Fibroblast of the aortic adventitia (primary cell): ENCODE measurements at places on chromosomes 3 and 15. TPM values are rescaled to one million over a fixed set of nuclear protein-coding genes. Genes with fewer than 3 reads are reported as not detected.

UPK1B gene
- 0.09 TPM in 1 of 2 replicates, not detected in the other for total RNA-seq

FSIP1 gene
- total RNA-seq = 1.4 and 4.2 TPM in 2 replicates

SKOR1 gene
- total RNA-seq = 0.08 and 0.09 TPM in 2 replicates

IQCH gene
- total RNA-seq = 0.74 and 3.6 TPM in 2 replicates

HTR3E gene
- total RNA-seq = not detected in 2 replicates

GOLGA6L7 gene
- total RNA-seq = not detected in 2 replicates

HAUS2 gene
- total RNA-seq = 41.4 and 41.5 TPM in 2 replicates

GOLGA6B gene
- not detected in 2 replicates for total RNA-seq

ZMYND10 gene
- 0.81 and 0.82 TPM in 2 replicates for total RNA-seq

GOLGA6L4 gene
- total RNA-seq = 0.08 and 1.2 TPM in 2 replicates

PEX5L gene
- total RNA-seq = 0.27 and 1.7 TPM in 2 replicates

TRIM71 gene
- not detected in 2 replicates for total RNA-seq

TMEM207 gene
- not detected in 2 replicates for total RNA-seq

PYDC2 gene
- not detected in 2 replicates for total RNA-seq

HIGD1A gene
- total RNA-seq = 75.1 and 163 TPM in 2 replicates

APEH gene
- total RNA-seq = 41.1 and 87.7 TPM in 2 replicates

IL17RD gene
- total RNA-seq = 9.5 and 13.6 TPM in 2 replicates

CNTN4 gene
- 0.09 TPM in 1 of 2 replicates, not detected in the other for total RNA-seq

AP3B2 gene
- 1.8 and 5.8 TPM in 2 replicates for total RNA-seq

PCOLCE2 gene
- total RNA-seq = 31.6 and 98.4 TPM in 2 replicates

CLDN11 gene
- 375 and 661 TPM in 2 replicates for total RNA-seq

SCG5 gene
- 11.7 and 16.7 TPM in 2 replicates for total RNA-seq

SLC28A2 gene
- total RNA-seq = not detected in 2 replicates

KIF7 gene
- 10.6 and 22.1 TPM in 2 replicates for total RNA-seq

NMD3 gene
- 88.0 and 165 TPM in 2 replicates for total RNA-seq

DNASE1L3 gene
- total RNA-seq = not detected in 2 replicates

TIGIT gene
- total RNA-seq = 0.18 and 0.33 TPM in 2 replicates

PDHB gene
- 75.4 and 82.3 TPM in 2 replicates for total RNA-seq

CCK gene
- total RNA-seq = 2.3 TPM in 1 of 2 replicates, not detected in the other
